ENCODE measurements at places on chromosomes 1 and 21.

GRCh38 chr1:157512036-157512969 is 40.0 kb downstream of the FCRL5 start:
- DNase-seq = no peak

DNA sequence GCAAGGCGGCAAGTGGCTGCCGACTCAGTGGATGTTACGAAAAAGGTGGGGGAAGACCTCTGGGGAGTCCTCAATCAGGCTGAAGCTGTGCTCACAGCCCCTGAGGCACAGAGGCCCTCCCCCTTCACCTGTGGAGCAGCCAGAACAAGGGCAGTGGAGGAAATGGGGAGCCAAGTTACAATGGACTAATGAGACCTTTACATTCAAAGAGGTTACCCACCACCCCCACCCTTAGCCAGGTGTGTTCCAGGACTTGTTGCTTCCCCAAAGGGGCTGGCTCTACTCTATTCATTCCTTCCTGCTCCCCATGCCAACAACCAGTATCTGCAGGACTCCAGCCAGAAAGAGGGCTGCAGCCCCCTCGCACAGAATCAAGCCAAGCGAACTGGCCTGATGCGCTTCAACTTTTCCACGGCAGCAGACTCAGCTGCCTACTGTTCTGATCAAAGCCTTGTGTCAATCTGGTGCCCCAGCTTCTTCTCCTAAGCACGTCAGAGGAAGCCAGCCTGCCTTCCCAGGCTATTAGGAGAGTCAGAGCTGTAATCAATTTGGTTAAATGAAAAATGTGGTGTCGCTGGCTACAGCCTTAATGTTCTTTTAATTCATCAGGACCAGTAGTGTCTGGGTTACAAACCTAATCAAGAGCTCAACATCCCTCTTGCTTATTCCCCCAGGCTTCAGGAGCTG is 1.8 kb upstream of the SYT2 start:
- DNase-seq = no peak

GRCh38 chr1:27522432-27523336 is 32.7 kb upstream of the WASF2 start:
- DNase-seq = no peak

- no peak for DNase-seq
These were observed 2.0 kb downstream of the MAPKAPK2 start for GRCh38 chr1:206686478-206687249.

DNA sequence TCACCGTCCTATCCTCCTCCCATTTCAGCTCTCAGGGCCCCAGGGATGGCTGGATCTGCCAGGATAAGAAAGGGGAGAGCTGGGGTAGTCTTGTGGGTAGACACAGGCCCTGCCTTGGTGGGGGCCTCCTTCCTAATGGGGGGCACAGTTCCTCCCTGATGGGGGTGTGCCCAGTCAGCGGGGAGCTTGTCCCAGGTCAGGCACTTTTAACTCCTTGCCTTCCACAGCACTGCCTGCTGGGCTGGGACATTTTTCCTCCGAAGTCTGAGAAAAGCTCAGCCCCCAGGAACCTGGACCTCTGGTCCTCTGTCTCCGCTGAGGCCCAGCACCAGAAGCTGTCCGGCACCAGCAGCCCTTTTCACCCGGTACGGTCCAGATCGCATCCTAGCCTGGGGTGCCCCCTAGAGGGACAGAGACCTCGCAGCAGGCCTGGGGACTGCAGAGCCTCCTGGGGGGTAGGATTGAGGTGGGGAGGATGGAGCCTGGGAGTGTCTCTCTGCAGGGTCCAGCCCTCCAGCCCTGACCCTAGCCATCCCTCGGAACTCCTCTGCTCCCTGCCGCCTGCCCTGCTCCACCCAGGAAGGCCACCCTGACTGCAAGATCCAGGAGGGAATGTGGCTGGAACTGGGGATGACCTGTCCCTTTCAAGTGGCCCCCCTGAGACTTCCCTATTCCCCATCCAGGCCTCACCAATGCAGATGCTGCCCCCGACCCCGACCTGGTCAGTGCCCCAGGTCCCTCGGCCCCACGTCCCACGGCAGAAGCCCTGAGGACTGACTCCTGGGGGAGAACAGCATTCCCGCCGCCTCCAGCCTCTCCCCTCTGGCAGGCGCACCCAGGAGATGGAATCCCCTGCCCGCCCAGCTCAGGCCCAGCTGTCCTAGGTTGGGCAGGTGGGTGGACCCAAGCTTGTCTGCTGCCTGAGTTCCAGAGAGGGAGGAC is 12.0 kb downstream of the MIIP start:
- DNase-seq = peak; percentile 74

DNA sequence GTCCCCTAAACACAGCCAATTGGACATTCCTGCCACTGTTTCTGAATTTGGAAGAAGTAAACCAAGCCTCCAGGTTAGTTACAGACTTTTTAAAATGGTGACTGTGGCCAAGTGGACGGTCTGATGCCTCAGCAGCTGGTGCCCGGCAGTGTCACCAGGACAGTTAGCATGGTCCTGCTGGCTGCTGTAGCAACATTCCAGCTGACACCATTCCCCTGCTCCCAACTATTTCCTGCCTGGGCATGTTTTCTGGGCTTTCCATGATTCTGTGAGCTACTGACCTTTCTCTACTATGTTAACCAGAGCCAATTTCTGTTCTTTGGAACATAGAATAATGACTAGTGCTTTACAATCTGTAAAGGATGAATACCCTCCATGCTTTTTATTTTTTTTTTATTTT is 95.0 kb downstream of the TLR5 start:
- DNase-seq = no peak

DNA sequence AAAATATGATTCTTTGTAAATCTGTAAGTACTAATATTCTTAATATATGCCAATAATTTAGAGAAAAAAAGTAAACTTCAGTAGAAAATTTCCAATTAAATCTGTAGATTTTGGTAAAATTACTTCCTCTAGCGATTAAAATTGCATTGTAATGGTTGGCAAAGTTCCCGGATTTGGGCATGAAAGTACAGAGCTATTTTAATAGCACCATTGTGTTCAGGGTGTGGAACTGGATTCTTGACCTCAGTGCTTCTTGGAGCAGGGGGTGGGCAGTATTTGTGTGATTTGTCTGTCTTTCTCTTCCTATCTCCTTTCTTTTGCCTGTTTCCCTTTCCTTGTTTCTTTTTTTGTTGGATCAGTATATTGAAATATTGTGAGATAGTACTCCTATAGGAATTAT is 72.1 kb downstream of the DNM3 start:
- DNase-seq = no peak

DNA sequence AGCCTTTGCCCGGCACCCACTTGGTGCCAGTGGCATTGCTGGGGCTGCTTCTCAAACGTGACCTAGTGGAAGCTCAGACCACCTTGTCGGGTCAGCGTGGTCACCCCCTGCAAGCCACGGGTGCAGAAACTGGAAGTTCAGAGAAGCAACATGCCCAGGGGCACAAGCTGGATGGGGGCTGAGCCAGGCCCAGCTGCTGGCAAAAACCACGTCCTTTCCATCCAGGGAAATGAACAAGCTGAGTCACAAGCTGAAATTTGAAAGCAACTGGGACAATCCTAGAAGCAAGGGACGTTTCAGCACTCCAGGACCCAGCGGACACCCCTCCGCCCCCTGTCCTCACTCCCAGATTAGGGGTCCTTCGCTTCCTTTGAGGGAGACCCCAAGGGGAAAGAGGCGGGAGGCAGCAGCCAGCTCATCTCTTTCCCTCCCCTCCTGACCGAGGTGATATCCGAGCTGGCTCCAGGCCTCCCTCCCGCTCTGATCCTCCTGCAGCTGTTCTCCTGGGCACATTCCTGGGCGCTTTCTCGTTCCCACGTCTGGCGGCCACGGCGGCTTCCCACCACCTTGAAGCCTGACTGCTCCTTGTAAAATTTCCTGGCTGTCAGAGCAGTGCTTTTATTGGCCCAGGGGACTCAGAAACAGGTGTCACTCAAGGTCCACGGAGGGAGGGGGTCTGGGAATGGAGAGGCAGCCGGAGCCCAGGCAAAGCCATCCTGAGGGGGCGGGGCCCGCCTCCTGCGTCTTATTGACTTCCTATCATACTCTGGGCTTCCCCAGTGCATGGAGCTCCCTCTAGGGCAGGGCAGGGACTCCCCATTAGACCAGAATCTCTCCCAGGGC is 62.8 kb downstream of the PAX7 start:
- DNase-seq = no peak

- DNase-seq = no peak
These were observed 1.2 kb upstream of the ADAM15 start for GRCh38 chr1:155049651-155050559.

GRCh38 chr1:51986718-51987117 is 3.8 kb downstream of the RAB3B start:
- no peak for DNase-seq

- DNase-seq = no peak
These were observed 7.8 kb downstream of the ETS2 start for GRCh38 chr21:38813547-38813946.

- DNase-seq = no peak
These were observed 6.2 kb downstream of the TRAF5 start for GRCh38 chr1:211332830-211333229.

Data from upper lobe of right lung (tissue), 1 donor.